Adrenal gland (tissue), 19 donors: ENCODE measurements at places on chromosomes 11 and 22.

- no peak for DNase-seq
- H3K4me3 ChIP-seq, result no peak overlapping the region
- H3K27me3 ChIP-seq, result no peaks in the 10 kb centered on the region
- H3K36me3 ChIP-seq, result no peaks in the 10 kb centered on the region
- H3K4me1 ChIP-seq, result no peaks in the 10 kb centered on the region
These were observed 393.5 kb downstream of the TENM4 start for GRCh38 chr11:79047321-79047720.

DNA sequence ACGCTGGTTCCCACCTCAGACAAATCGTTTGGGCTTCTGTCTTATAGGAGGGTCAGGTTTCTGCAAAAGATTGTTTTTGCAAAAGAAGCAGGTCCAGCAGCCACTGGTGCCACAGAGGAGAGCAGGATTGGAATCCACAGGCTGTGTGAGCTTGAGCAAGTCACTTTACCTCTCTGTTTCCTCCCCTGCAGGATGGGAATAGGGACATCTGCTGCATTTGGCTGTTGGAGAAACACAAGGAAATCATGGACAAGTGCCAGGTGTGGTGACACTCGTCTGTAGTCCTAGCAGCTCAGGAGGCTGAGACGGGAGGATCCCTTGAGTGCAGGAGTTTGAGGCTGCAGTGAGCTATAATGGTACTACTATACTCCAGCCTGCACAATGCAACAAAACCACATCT, 422.6 kb downstream of the MN1 start:
- H3K4me3 ChIP-seq, result no peak overlapping the region
- H3K27ac ChIP-seq, result no peak overlapping the region
- H3K4me1 ChIP-seq, result no peaks in the 10 kb centered on the region

GRCh38 chr11:19164230-19164855, 37.4 kb downstream of the CSRP3 start:
- DNase-seq, result no peak
- H3K27me3 ChIP-seq, result no peaks in the 10 kb centered on the region

DNA sequence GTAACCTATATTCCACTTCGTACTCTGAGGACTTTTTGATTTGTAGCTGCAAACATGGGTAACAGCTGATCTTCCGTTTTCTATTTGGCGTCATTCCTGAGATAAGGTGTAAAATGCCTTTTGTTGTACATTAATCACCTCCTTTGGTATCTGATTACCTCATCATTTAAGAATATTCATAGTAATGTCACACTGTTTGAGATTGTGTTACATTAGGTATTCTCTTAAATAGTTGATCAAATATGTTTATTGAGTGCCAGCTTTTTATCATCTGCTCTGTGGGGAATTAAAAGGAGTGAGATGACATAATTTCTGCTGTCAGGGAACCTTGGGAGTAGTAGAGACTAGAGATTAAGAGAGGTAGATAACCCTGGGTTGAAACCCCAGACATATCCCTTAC, 5.9 kb downstream of the NCAM1 start:
- H3K27me3 ChIP-seq, result peaks cover 4% of the 10 kb centered on the region
- DNase-seq, result no peak
- H3K4me3 ChIP-seq, result no peak overlapping the region
- no peaks in the 10 kb centered on the region for H3K36me3 ChIP-seq
- no peak overlapping the region for H3K27ac ChIP-seq

DNA sequence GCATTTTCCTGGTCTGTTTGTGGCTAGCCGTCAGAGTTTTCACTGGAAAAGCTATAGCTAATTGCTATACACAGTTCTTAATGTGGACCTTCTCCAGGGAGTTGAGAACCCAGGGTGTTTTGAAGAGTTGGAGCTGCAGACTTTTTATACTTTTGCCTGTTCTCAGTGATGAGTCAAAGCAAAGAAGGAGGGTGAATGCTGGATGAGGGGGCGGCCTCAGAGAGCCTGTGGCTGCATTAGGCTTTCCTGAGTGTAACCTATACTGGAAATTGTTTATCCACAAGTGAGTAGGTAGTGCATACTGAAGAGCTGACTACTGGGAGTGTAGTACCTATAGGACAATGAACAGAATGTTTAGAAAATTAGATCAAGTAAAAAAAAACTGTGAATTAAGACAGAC, 79.7 kb upstream of the HORMAD2 start:
- no peak overlapping the region for H3K27ac ChIP-seq
- DNase-seq, result no peak
- H3K27me3 ChIP-seq, result no peaks in the 10 kb centered on the region
- peaks cover 11% of the 10 kb centered on the region for H3K4me1 ChIP-seq

DNA sequence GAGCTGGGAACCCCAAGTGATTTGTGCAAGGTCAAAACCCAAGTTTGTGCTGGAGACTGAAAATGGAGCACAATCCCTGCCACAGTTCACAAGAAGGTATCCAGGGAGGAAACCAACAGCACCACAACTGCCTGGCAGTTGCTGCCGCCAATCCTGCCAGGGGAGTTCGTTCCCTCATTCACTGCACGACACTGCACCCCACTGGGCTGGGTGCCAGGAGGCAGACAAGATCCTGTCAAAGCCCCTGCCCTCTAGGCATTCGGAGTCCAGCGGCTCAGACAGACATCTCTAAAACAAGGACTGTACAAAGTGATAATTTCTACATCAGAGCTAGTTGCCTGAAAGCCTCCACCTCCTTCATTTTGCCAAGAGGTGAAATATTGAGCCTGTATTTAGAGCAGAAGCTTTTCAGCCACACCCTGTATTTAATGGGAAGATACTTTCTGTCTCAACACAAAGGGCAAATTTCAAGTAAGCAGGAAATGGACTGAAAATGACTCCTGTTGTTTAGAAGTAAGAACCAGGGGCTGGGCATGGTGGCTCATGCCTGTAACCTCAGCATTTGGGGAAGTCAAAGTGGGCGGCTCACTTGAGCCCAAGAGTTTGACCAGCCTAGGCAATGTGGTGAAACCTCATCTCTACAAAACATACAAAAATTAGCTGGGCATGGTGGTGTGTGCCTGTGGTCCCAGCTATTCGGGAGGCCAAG, 277.4 kb upstream of the NARS2 start:
- no peaks in the 10 kb centered on the region for H3K36me3 ChIP-seq
- no peaks in the 10 kb centered on the region for H3K27me3 ChIP-seq
- no peaks in the 10 kb centered on the region for H3K4me1 ChIP-seq
- H3K4me3 ChIP-seq, result no peak overlapping the region
- no peak overlapping the region for H3K27ac ChIP-seq

GRCh38 chr11:32279672-32280071, 155.7 kb downstream of the WT1 start:
- H3K27me3 ChIP-seq, result peaks cover 3% of the 10 kb centered on the region
- no peak overlapping the region for H3K4me3 ChIP-seq

DNA sequence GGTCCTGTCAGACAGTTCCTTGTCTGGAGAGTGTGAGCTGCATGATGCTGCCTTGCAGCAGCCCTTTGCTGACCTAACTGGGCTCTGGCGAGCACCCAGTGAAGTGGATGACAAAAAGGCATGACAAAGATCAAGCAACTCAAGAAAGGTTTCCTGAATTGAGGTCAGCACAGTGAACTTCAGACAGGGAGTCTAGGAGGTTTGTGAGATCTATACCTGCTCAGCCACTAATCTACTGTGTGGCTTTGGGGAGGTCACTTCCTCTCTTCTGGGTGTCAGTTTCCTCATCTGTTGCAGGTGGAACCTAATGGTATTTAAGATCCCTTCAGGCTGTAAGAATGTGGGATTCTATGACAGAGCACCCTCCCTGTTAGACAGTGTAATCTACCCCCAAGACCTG, 213.9 kb upstream of the NARS2 start:
- H3K27me3 ChIP-seq, result no peaks in the 10 kb centered on the region
- H3K27ac ChIP-seq, result no peak overlapping the region
- no peaks in the 10 kb centered on the region for H3K36me3 ChIP-seq

DNA sequence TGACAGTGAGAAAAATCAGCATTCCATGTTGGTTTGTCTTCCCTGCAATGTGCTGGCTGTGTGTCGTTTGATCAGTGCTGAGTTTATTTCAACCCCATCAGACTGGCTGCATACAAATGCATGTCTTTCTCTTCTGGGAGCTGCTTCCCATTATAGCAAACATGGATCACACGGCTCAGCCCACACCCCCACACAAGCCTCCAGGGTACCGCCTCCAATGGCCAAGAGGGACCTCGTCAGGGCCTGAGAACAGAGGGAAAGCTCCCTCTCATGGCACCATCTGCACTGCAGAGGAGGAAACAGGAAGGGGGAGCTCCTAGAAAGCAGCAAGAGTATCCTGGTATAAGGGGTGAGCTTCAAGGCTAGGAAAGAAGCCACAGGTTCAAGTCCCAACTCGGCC, 214.2 kb downstream of the LARGE1 start:
- H3K27me3 ChIP-seq, result no peaks in the 10 kb centered on the region
- H3K4me1 ChIP-seq, result no peaks in the 10 kb centered on the region

- H3K27ac ChIP-seq, result no peak overlapping the region
- no peaks in the 10 kb centered on the region for H3K4me1 ChIP-seq
- no peaks in the 10 kb centered on the region for H3K36me3 ChIP-seq
- no peak for DNase-seq
- H3K4me3 ChIP-seq, result no peak overlapping the region
These were observed 312.3 kb downstream of the FAT3 start for GRCh38 chr11:92536883-92537282.

- H3K27me3 ChIP-seq, result no peaks in the 10 kb centered on the region
- no peak overlapping the region for H3K4me3 ChIP-seq
- peaks cover 58% of the 10 kb centered on the region for H3K36me3 ChIP-seq
- no peak overlapping the region for H3K27ac ChIP-seq
- no peak for DNase-seq
These were observed 28.2 kb upstream of the MGAT3 start for GRCh38 chr22:39428597-39429071.

DNA sequence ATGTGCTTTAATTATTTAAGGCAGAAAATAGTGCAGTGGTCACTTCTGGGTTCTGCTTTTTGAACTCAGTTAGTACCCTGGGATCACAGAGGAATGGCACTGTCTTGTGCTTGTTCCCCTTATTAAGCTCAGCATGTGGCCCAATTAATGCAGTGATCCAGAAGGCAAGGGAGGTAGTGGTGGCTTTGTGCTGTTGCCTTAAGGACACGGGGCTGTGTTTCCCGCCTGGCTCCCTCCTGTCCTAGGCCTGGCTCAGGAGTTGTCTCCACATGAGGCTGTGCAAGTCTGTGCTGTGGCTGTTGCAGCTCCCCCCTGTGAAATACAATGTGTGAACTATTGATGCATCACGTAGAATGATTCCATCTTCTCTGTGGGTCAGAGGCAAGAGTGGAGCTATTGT, 49.2 kb upstream of the CABP7 start:
- DNase-seq, result no peak
- no peak overlapping the region for H3K4me3 ChIP-seq
- no peaks in the 10 kb centered on the region for H3K27me3 ChIP-seq
- no peak overlapping the region for H3K27ac ChIP-seq
- H3K4me1 ChIP-seq, result no peaks in the 10 kb centered on the region

GRCh38 chr22:37299969-37300509, 17.7 kb downstream of the CYTH4 start:
- no peak overlapping the region for H3K27ac ChIP-seq
- H3K36me3 ChIP-seq, result no peaks in the 10 kb centered on the region
- no peak overlapping the region for H3K4me3 ChIP-seq
- H3K27me3 ChIP-seq, result no peaks in the 10 kb centered on the region
- no peak for DNase-seq

DNA sequence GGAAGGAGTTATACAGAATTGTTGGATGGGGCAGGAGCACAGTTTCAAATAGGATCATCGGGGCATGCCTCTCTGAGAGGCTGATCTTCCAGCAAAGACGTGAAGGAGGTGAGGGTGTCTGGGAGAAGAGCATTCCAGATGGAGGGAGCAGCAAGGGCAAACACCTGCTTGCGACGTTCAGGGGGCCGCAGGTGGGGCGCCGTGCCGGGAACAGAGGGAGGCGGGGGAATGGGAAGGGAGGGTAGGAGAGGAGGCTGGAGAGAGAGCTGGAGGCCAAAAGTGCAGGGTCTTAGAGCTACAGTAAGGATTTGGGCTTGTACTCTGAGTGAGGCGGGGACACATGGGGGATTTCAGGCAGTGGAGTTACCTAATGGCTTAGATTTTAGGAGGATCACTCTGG, 13.6 kb downstream of the APOL5 start:
- no peak for DNase-seq
- no peak overlapping the region for H3K27ac ChIP-seq
- H3K4me1 ChIP-seq, result no peaks in the 10 kb centered on the region
- H3K36me3 ChIP-seq, result no peaks in the 10 kb centered on the region
- no peak overlapping the region for H3K4me3 ChIP-seq

- DNase-seq, result no peak
- H3K27ac ChIP-seq, result no peak overlapping the region
- no peak overlapping the region for H3K4me3 ChIP-seq
- no peaks in the 10 kb centered on the region for H3K36me3 ChIP-seq
- H3K4me1 ChIP-seq, result no peaks in the 10 kb centered on the region
These were observed 20.4 kb upstream of the IGSF9B start for GRCh38 chr11:133977067-133977677.

DNA sequence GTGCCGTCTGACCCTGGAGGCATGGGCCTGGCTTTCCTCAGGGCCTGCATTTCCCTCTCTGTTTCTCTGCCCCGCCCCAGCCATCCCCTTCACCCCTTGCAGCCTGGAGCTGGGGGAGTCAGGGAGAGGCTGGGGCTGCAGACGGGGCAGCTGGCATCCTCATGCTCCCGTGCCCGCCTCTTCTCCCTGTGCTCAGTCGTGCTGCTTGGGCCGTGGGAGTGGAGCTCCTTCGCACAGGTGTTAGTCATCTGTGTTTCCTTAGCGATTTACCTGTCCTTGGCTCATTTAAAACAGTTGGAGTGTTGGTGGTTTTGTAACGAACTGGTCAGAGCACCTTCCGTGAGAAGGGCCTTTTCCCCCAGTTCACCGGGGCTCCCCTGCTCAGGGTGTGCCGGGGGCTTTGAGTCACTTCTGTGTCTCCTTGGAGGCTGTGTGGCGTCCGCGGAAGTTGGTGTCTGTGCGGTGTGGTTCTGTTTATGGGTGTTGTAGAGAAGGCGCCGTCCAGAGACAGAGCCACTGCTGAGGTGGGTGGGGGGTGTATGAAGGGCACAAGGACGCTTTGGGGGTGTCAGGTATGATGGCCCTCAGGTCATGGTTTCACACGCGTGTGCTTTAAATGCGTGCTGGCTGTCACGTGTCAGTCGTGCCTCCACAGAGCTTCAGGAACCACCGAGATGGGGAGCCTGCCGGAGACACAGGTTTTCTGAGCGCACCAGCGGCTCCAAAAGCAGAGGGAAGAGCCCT, 19.5 kb downstream of the BRSK2 start:
- no peak overlapping the region for H3K4me3 ChIP-seq
- DNase-seq, result no peak
- no peaks in the 10 kb centered on the region for H3K36me3 ChIP-seq
- H3K27ac ChIP-seq, result no peak overlapping the region

- H3K4me3 ChIP-seq, result no peak overlapping the region
These were observed 42.8 kb downstream of the WNT7B start for GRCh38 chr22:45934168-45934564.

GRCh38 chr11:534396-535209, 773 bp downstream of the HRAS start:
- H3K4me3 ChIP-seq, result peak overlapping the region; percentile 40
- no peak for DNase-seq
- H3K27ac ChIP-seq, result no peak overlapping the region
- peaks cover 27% of the 10 kb centered on the region for H3K36me3 ChIP-seq

GRCh38 chr11:26144291-26144690, 187.6 kb upstream of the ANO3 start:
- no peak for DNase-seq
- no peaks in the 10 kb centered on the region for H3K36me3 ChIP-seq
- H3K27ac ChIP-seq, result no peak overlapping the region
- no peaks in the 10 kb centered on the region for H3K4me1 ChIP-seq
